Endodermal cell (in vitro differentiated cells): ENCODE measurements at places on chromosomes 1 and 21. TPM values are rescaled to one million over a fixed set of nuclear protein-coding genes. Genes with fewer than 3 reads are reported as not detected.

Gene UBL4B
- total RNA-seq: not detected in 2 replicates

Gene RAB25
- 84.4 to 142 TPM (median 89.5 TPM) in 3 replicates for total RNA-seq

- peak; percentile 80 for DNase-seq
- H3K27me3 ChIP-seq: no peaks in the 10 kb centered on the region
- peaks cover 35% of the 10 kb centered on the region for H3K36me3 ChIP-seq
- peaks cover 21% of the 10 kb centered on the region for H3K4me1 ChIP-seq
- H3K4me3 ChIP-seq: peak overlapping the region; percentile 58
- H3K27ac ChIP-seq: no peak overlapping the region
Measured at GRCh38 chr1:223714849-223715603, 2.7 kb downstream of the CAPN2 start.

- H3K27me3 ChIP-seq: no peaks in the 10 kb centered on the region
- H3K27ac ChIP-seq: no peak overlapping the region
- DNase-seq: no peak
- H3K36me3 ChIP-seq: no peaks in the 10 kb centered on the region
- peaks cover 3% of the 10 kb centered on the region for H3K4me1 ChIP-seq
Measured at GRCh38 chr1:4935807-4936206, 281.4 kb downstream of the AJAP1 start.

DNA sequence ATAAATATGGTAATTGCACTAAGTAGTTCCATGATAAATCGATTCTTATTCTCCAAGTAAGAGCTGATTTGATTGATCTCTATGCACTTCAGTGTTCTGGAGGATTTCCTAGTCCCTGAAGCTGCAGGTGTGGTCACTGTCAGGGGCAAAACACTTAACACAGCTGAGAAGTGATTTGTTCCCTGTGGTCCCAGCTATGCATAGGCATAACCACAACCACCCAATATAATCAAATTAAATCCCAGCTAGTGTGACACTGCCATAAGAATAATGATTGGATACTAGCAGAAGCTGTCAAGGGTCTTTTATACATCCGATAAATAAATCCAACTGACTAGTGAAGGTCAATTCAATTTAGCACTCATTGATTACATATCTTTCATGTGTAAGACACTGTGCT, 60.1 kb downstream of the PTGER3 start:
- no peaks in the 10 kb centered on the region for H3K4me1 ChIP-seq
- H3K4me3 ChIP-seq: no peak overlapping the region
- DNase-seq: no peak
- no peak overlapping the region for H3K27ac ChIP-seq
- H3K27me3 ChIP-seq: no peaks in the 10 kb centered on the region

Gene PRAMEF20
- not detected in 2 replicates for total RNA-seq

Gene ESPN
- 8.2 and 10.5 TPM in 2 replicates for total RNA-seq

- DNase-seq: no peak
- no peak overlapping the region for H3K4me3 ChIP-seq
- H3K36me3 ChIP-seq: no peaks in the 10 kb centered on the region
- H3K27me3 ChIP-seq: no peaks in the 10 kb centered on the region
Measured at GRCh38 chr1:38464071-38464661, 395.4 kb downstream of the RRAGC start.

DNA sequence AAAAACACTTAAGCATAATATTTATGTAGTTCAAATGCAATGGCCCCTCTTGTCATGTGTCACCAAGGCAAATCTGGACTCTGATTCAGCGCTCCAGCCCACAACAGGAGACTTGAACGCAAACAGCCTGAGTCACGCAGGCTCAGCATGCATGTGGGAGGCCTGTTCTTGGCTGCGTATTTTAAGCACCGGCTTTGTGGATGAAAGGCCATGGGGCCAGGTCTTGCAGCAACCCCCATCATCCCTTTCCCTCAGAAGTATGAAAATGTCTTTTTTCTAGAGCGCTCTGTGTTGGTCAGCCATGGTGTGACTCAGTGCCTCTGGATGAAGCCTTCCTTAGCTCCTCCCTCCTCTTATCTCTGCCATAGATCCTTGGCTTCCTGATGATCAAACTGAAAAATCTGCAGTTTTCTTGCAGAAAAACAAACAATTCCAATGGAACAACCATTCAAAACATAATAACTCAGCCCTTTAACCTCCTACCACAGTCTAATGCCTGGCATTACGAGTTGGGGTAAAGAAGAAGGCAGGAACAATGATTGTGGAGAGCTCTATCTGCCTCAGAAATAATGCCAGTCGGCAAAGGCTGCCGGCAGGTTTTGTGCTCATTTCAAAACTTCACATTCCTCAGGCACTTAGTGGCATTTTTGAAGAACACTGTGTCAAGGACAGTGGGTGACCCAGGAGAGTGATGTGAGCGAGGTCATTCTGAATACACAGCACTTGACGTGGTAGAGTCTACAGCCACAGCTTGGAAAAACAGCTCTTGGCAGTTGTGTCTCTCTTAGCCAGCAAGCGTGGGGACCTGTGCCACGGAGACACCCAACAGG, 167.5 kb downstream of the CLIC6 start:
- no peaks in the 10 kb centered on the region for H3K36me3 ChIP-seq
- no peak overlapping the region for H3K27ac ChIP-seq
- H3K4me3 ChIP-seq: no peak overlapping the region
- peak; percentile 43 for DNase-seq
- no peaks in the 10 kb centered on the region for H3K27me3 ChIP-seq

GRCh38 chr1:34670982-34671381, 83.9 kb upstream of the GJB5 start:
- H3K4me3 ChIP-seq: no peak overlapping the region
- no peaks in the 10 kb centered on the region for H3K27me3 ChIP-seq
- DNase-seq: no peak
- no peak overlapping the region for H3K27ac ChIP-seq

GRCh38 chr1:61279570-61279969, 197.2 kb downstream of the NFIA start:
- peaks cover 5% of the 10 kb centered on the region for H3K4me1 ChIP-seq
- no peaks in the 10 kb centered on the region for H3K27me3 ChIP-seq
- DNase-seq: no peak
- no peak overlapping the region for H3K4me3 ChIP-seq
- no peak overlapping the region for H3K27ac ChIP-seq

GRCh38 chr1:153750026-153750995, 22.5 kb downstream of the INTS3 start:
- H3K4me3 ChIP-seq: no peak overlapping the region
- DNase-seq: no peak
- peaks cover 18% of the 10 kb centered on the region for H3K4me1 ChIP-seq
- H3K36me3 ChIP-seq: peaks cover 75% of the 10 kb centered on the region
- no peak overlapping the region for H3K27ac ChIP-seq

DNA sequence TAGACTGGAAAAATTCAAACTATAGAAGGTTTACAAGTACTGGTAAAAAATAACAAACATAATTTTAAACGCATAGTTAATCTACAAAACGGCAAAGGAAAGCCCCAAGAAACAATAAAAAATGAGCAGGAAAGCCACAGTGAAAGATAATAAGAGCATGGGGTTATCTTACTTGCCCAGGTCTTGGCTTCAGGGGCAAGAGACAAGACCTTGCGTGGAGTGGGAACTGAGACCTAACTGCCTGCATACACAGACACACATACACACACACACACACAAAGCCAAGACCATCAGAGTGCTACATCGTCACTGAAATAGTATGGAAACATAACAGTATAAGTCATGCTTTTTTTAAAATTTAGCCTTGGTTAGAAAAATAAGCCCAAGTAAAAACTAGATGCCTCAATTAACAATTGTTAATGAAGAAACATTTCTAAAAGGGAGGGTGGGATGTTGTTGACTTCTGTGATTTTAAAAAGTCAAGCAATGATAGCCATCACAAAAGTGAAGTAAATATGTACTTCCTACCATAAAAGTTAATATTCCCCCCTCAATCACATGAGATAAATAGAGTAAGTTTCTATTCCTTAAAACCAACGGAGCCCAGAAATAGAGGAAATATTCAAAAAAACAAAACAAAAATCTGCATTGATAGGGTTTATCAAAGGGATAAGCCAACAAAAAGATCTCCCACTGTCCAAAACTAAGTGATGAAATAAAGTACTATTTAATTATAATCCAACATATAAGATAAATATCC, 29.4 kb upstream of the CRP start:
- no peak overlapping the region for H3K4me3 ChIP-seq
- H3K27me3 ChIP-seq: no peaks in the 10 kb centered on the region
- no peak overlapping the region for H3K27ac ChIP-seq
- no peaks in the 10 kb centered on the region for H3K4me1 ChIP-seq

DNA sequence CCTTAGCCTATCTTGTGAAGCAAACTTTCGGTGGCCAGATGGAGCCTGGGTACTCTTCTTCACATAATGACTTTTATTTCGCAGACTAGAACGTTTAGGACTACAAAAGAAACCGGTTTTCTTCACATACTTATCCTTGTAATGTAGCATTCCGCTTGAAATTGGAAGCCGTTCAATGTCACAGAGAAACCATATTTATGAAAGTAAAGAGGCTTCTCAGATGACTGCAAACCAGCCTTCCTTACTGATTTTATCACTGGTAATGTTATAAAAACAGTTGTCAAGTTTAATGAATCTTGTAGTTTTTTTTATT, 94.1 kb downstream of the PPIAL4G start:
- no peak overlapping the region for H3K4me3 ChIP-seq
- no peak overlapping the region for H3K27ac ChIP-seq
- peaks cover 5% of the 10 kb centered on the region for H3K4me1 ChIP-seq
- H3K36me3 ChIP-seq: no peaks in the 10 kb centered on the region

- peaks cover 7% of the 10 kb centered on the region for H3K27me3 ChIP-seq
- no peaks in the 10 kb centered on the region for H3K36me3 ChIP-seq
- no peak for DNase-seq
- no peak overlapping the region for H3K27ac ChIP-seq
Measured at GRCh38 chr1:44101328-44101727, 17.3 kb upstream of the KLF17 start.

DNA sequence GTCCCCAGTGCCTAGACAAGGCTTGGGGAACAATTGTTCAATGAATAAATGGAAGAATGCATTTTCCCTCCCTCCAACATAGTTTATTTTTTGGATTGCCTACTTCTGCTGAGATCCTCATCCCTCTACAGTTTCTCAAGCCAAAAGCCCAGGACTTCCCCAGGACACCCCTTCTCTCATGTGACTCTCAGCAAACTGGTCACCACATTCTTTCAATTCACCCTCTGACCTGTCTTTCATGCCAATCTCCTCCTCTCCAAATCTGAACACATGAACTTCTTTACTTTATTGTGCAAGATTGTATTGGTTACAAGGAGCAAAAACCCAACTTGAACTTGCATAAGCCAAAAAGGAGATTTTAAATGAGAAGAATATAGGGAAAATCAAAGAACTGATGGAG, 103.2 kb upstream of the JUN start:
- H3K27me3 ChIP-seq: no peaks in the 10 kb centered on the region
- peaks cover 22% of the 10 kb centered on the region for H3K4me1 ChIP-seq
- DNase-seq: no peak
- no peak overlapping the region for H3K4me3 ChIP-seq
- H3K27ac ChIP-seq: no peak overlapping the region

DNA sequence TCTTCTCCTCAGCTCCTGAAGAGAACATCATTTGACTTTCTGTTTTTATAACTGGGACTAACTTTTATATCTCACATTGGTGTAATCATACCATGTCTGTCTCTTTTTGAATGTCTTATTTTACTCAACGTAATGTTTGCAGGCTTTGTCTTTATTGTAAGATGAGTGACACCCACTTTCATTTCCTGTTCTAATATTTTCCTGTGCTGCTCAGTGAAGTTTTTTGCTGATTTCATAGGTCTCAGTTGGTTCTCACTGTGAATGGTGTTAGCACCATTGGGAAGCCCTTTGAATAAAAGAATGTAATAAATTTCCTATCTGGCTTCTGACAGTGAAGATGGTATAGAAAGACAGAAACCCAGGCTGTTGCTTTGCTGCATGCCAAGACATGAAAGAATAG, 84.0 kb downstream of the RAVER2 start:
- peaks cover 34% of the 10 kb centered on the region for H3K36me3 ChIP-seq
- DNase-seq: no peak
- no peak overlapping the region for H3K4me3 ChIP-seq
- no peaks in the 10 kb centered on the region for H3K4me1 ChIP-seq
- no peak overlapping the region for H3K27ac ChIP-seq

Gene OR14K1
- 0.29 TPM in 1 of 2 replicates, not detected in the other for total RNA-seq

- H3K4me1 ChIP-seq: no peaks in the 10 kb centered on the region
- no peak overlapping the region for H3K4me3 ChIP-seq
- no peaks in the 10 kb centered on the region for H3K27me3 ChIP-seq
- H3K36me3 ChIP-seq: no peaks in the 10 kb centered on the region
- no peak overlapping the region for H3K27ac ChIP-seq
Measured at GRCh38 chr21:44520326-44521300, 19.4 kb downstream of the KRTAP10-1 start.
